ENCODE measurements at places on chromosomes 2 and 18.

- ATAC-seq = no peak
Measured at GRCh38 chr2:119914266-119914665, 98.6 kb upstream of the EPB41L5 start.

DNA sequence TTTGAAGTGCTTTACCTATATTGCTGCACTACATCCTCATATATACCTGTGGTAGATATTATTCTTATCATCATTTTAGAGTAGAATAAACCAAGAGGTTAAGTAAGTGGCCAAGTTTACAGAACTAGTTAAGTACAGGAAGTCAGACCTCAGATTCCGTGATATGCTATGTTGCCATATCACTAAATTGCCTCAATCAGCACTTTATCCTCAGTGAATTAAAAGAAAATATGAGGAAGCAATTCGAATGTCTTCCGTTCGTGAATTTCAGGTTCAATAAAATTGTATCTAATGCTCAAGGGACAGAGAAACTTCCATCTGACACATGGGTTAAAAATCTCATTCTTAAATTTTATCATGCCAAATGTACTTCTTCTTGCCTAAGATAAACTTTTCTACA, 848.6 kb downstream of the CPS1 start:
- ATAC-seq = no peak

GRCh38 chr18:64695851-64696553, 547.1 kb upstream of the LINC00305 start:
- ATAC-seq = no peak

DNA sequence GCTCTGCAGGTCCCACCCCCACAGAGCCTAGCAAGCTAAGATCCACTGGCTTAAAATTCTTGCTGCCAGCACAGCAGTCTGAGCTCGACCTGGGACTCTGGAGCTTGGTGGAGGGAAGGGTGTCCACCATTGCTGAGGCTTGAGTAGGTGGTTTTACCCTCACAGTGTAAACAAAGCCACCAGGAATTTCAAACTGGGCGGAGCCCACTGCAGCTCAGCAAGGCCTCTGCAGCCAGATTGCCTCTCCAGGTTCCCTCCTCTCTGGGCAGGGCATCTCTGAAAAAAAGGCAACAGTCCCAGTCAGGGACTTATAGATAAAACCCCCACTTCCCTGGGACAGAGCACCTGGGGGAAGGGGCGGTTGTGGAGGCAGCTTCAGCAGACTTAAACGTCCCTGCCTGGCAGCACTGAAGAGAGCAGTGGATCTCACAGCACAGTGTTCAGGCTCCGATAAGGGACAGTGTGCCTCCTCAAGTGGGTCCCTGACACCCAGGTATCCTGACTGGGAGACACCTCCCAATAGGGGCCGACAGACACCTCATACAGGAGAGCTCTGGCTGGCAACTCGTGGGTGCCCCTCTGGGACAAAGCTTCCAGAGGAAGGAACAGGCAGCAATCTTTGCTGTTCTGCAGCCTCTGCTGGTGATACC, 20.0 kb upstream of the NEMP2 start:
- ATAC-seq = no peak

DNA sequence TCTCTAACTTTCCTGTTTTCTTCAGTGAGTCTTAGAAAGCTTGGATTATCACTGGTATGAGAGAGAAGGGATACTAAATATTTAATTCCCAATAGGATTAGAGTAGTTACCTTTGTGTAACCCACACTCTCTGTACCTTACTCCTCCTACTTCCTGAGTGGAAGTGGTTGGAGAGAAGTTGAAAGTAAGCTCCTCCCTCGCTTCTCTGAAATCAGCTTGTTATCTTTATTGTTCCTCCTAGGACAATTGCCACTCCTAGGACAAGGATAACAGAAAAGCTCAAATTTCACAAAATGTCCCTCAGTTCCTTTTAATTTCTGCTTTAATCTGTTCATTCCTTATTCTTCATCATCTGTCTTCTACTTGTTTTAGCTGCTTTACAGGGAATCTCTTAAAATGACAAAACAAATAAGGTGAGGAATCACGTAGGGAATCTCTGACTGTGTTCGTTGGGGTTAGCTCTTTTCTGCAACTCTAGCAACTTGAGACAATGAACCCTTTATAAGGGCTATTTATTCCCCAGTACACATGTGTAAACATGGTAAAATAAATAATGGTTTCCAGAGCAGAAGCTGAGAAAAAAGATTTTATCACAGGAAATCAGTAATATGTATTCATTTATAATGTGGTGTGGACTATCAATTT, 8.6 kb downstream of the ITPRID2 start:
- ATAC-seq = no peak

GRCh38 chr18:45379903-45380302, 235.4 kb upstream of the SLC14A2 start:
- peak; percentile 61 for ATAC-seq
